Stimulated activated CD8-positive, alpha-beta memory T cell treated with anti-CD3 and anti-CD28 coated beads, Interleukin-15, amount 100 ng/mL, for 24 hours (primary cell): ENCODE measurements at places on chromosomes 3 and 15.
A peak's percentile ranks its signal among the peaks of the same experiment; 100 is the strongest.

GRCh38 chr3:187025656-187026316 lies 95.5 kb downstream of the ST6GAL1 start:
- peak; percentile 19 for DNase-seq

- DNase-seq = no peak
Observed at GRCh38 chr3:37064747-37065146, 71.4 kb downstream of the MLH1 start.

GRCh38 chr3:138781012-138781470 lies 53.7 kb downstream of the PIK3CB start:
- no peak for DNase-seq

DNA sequence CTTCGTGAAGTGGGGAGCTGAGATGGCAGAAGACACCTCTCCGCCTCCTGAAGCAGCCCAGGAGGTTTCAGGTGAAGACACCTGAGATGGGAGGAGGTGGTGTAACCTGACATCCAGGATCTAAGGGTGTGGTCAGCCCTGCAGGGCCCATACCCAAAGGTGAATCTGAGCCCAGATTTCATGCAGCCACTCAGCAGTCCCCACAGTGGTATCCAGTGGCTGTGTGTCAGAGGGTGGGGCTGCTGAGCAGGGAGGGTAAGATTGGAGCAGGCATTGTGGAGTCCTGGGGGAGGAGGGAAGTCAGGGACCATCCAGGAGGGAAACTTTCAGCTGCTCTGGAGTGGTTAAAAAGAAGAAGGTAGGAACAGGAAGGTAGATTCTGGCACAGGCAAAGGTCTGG lies 46.0 kb upstream of the SMAD6 start:
- DNase-seq = no peak

DNA sequence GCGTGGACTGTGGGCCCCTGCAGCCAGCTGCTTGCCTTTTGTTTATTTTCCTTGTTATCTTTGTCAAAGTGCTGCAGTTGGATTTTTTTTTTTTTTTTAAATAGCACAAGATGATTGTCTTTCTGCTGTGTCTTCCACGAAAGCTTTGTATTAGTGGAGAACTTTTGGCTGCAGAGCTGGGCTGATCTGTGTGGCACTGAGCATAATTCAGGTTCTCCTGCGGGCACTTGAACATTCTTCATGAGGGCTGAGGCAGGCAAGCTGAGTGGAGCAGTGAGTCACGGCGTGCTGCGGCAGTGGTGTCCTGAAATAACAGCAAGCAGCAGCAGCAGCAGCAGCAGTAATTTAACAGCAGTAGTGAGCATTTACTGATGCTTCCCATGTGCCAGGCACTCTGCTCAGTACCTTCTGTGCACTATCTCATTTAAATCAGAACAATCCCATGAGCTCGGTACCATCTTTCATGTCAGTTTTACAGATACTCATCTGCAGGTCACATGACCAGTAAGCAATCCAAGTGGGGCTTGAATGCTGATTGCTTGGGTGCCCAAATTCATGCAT lies 45.8 kb downstream of the MITF start:
- no peak for DNase-seq

GRCh38 chr3:8455526-8456411 lies 45.9 kb upstream of the LMCD1 start:
- DNase-seq = no peak

- no peak for DNase-seq
Observed at GRCh38 chr15:28169366-28169765, 70.3 kb upstream of the OCA2 start.

- no peak for DNase-seq
Observed at GRCh38 chr15:48029642-48030041, 91.1 kb upstream of the SLC24A5 start.

GRCh38 chr15:66145726-66146182 lies 107.8 kb downstream of the MEGF11 start:
- no peak for DNase-seq

DNA sequence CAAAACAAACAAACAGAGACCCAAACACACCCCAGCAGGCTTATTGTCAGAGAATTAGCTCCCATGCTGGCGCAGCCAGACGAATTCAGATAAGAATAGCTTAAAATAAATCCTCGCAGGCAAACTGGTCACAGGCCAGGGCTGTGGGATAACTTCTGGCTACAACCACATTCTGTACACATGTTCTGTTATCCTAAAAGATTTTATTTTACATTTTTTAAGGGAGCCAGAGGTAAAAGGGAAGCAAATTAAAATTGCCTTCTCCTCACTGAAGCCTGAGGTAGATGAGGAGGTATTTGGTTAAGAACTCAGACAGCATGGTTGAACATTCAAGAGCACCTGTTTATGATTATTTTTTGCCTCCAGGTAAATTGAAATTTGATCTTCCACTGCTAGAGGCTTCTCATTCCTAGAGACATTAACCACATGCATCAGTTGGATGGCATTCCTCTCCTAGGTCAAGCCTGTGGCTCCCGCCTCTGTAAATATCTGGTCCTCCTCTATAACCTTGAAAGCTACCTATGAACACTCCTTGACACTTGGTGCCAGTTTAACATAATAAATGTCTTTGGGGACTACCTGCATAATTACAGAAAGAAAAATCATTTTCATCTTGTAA lies 190.3 kb downstream of the SATB1 start:
- no peak for DNase-seq

DNA sequence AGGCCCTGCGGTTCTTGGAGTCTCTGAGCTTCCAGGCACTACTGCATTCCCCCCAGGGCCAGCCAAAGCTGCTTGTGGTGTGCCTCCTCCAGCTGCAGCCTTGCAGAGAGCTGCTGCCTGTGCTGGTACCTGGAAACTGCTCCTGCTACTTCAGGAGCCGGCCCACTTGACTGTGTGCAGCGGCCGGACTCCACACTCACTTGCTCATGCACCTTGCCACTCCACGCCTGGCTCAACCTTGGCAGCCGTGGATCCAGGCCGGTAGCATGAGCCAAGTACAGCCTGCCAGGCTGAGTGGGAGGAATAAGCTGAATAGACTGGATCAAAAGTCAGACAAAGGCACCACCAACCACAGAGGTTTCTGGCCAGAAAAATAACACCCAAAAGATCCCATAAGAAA lies 169.7 kb downstream of the TJP1 start:
- no peak for DNase-seq

GRCh38 chr3:52893723-52894122 lies 3.6 kb downstream of the STIMATE start:
- no peak for DNase-seq

DNA sequence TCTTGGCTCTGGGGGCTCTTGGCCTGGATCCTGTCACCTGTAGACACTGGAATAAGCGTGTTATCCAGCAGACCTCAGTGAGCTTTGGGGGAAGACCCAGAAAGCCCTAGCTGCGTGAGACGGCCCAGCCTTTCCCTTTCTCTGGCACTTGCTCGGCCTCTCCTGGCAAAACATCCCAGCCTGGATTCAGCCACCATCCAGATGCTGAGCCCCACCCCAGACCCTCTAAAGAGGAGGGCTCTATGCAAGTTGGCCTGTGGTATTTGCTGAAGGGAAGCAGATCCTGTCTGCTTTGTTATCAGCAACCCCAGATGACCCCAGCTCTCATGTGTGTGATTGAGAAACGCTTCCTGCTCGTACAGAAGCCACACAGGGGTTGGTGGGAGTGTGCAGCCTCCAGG lies 267.2 kb downstream of the FAM43A start:
- DNase-seq = no peak

GRCh38 chr3:28326458-28326926 lies 22.0 kb upstream of the ZCWPW2 start:
- no peak for DNase-seq
